Heart left ventricle (tissue), 16 donors: ENCODE measurements at places on chromosomes 4 and X. TPM values are rescaled to one million over a fixed set of nuclear protein-coding genes. Genes with fewer than 3 reads are reported as not detected.

GRCh38 chr4:80448056-80448455 is 112.5 kb downstream of the CFAP299 start:
- H3K27ac ChIP-seq = no peak overlapping the region
- H3K36me3 ChIP-seq = no peaks in the 10 kb centered on the region
- H3K4me1 ChIP-seq = no peaks in the 10 kb centered on the region
- no peak for DNase-seq
- no peak overlapping the region for H3K4me3 ChIP-seq
- H3K27me3 ChIP-seq = no peaks in the 10 kb centered on the region

DNA sequence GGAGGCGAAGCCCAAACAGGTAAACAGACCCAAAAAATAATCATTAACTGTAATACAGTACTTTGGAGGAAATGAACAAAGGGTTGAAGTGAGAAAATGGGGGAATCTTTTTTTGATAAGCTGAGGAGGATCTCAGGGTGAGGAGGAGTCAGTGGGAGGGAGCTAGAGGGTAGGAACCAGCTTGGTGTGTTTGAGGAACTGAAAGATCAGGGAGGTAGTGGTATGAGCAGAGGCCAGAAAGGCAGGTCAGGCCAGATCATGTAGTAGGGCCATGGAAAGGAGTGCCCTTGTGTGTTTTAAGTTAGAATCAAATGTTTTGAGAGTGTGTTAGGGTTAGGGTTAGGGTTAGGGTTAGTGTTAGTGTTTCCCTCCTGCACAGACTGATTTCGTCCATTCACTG is 48.8 kb downstream of the PPP2R2C start:
- no peaks in the 10 kb centered on the region for H3K27me3 ChIP-seq
- H3K27ac ChIP-seq = no peak overlapping the region
- H3K4me1 ChIP-seq = no peaks in the 10 kb centered on the region
- DNase-seq = no peak
- no peaks in the 10 kb centered on the region for H3K36me3 ChIP-seq

- DNase-seq = no peak
- no peak overlapping the region for H3K27ac ChIP-seq
- no peaks in the 10 kb centered on the region for H3K36me3 ChIP-seq
- H3K27me3 ChIP-seq = no peaks in the 10 kb centered on the region
Measured at GRCh38 chr4:19675172-19675811, 576.4 kb upstream of the SLIT2 start.

SNCA gene
- polyA plus RNA-seq = 3.4 TPM

- no peak for DNase-seq
- H3K27me3 ChIP-seq = no peaks in the 10 kb centered on the region
- no peaks in the 10 kb centered on the region for H3K4me1 ChIP-seq
Measured at GRCh38 chr4:2292646-2293108, 30.8 kb upstream of the MXD4 start.

CCKAR gene
- polyA plus RNA-seq = not detected

DNA sequence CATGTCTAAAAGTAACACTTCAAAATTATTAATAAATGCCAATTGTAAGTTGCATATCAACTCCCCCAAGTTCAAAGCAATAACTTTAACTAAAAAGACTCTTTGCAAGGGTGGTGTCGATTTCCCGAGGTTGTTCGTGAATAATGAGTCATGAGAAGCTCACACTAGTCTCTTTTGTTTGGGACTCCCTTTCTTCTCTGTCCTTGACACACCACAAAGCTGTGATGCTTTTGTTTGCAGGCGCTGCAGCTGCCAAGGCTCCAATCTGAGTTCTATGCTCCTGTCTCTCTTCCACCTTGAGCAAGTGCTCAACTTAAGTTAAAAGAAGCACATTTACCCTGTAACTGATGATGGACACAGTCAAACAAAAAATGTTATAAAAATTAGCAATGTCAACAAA is 65.9 kb downstream of the FAT1 start:
- H3K27ac ChIP-seq = no peak overlapping the region
- H3K4me1 ChIP-seq = no peaks in the 10 kb centered on the region
- no peak overlapping the region for H3K4me3 ChIP-seq
- no peaks in the 10 kb centered on the region for H3K27me3 ChIP-seq
- no peak for DNase-seq

- H3K4me1 ChIP-seq = no peaks in the 10 kb centered on the region
- no peaks in the 10 kb centered on the region for H3K27me3 ChIP-seq
- no peaks in the 10 kb centered on the region for H3K36me3 ChIP-seq
- H3K27ac ChIP-seq = no peak overlapping the region
- H3K4me3 ChIP-seq = no peak overlapping the region
Measured at GRCh38 chr4:7423801-7424552, 10.8 kb downstream of the PSAPL1 start.

GRCh38 chr4:155539746-155540145 is 126.9 kb upstream of the GUCY1A1 start:
- DNase-seq = no peak
- no peaks in the 10 kb centered on the region for H3K4me1 ChIP-seq
- H3K4me3 ChIP-seq = no peak overlapping the region
- H3K27ac ChIP-seq = no peak overlapping the region

DNA sequence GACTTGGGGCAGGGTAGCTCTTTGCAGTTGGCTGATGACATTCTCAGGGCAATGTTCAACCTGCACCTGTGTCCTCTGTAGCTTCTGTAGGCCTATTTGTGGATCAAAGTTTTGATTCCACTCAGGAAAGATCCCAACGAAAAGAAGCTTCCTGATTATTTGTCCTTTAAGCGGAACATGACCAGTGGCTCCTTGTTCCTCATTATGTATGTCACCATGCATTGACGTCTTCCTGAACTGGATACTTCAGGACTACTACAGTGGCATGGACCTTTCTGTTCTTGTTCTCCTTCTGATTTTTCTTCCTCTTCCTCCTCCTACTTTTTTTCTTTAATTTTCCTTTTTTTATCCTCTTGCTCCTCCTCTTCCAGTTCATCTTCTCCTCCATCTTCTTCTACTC is 62.4 kb downstream of the NBDY start:
- no peak overlapping the region for H3K27ac ChIP-seq
- H3K36me3 ChIP-seq = no peaks in the 10 kb centered on the region
- no peaks in the 10 kb centered on the region for H3K4me1 ChIP-seq
- DNase-seq = no peak

DNA sequence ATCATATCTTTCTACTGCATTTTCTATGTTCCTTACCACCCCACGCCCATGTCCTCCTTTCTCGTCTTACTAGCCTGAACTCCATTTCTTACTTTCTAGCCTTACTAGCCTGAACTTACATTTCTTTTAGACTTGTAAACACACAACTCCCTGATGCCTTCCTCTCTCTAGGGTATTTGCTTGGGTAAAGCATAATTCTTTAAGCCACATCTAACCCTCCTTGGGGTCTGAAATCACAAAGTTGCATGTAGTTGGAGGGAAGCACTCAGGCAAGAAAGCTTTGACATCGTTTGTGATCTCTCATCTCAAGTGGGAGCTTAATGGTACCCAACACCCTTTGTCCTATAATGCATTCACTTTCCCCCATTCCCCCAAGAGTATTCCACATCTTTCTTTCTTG is 124.4 kb downstream of the SPOCK3 start:
- no peaks in the 10 kb centered on the region for H3K4me1 ChIP-seq
- no peak for DNase-seq
- no peak overlapping the region for H3K4me3 ChIP-seq
- H3K27ac ChIP-seq = no peak overlapping the region
- H3K36me3 ChIP-seq = no peaks in the 10 kb centered on the region
- no peaks in the 10 kb centered on the region for H3K27me3 ChIP-seq

LINC00632 gene
- 4.7 TPM for polyA plus RNA-seq

GRCh38 chr4:8345946-8346814 is 76.6 kb downstream of the HTRA3 start:
- no peaks in the 10 kb centered on the region for H3K27me3 ChIP-seq
- H3K27ac ChIP-seq = no peak overlapping the region
- no peak overlapping the region for H3K4me3 ChIP-seq
- no peak for DNase-seq

- DNase-seq = no peak
- H3K4me1 ChIP-seq = no peaks in the 10 kb centered on the region
- no peaks in the 10 kb centered on the region for H3K27me3 ChIP-seq
- no peak within 1 kb of the TSS for H3K27ac ChIP-seq
Measured at GRCh38 chr4:10684631-10685030, at the start of gene CLNK. CLNK (minus strand) TSS chr4:10684768; CDS start chr4:10667869, 16,899 bp downstream.

GRCh38 chr4:118968005-118968404 is 79.4 kb downstream of the SYNPO2 start:
- no peaks in the 10 kb centered on the region for H3K36me3 ChIP-seq
- DNase-seq = no peak
- no peaks in the 10 kb centered on the region for H3K27me3 ChIP-seq
- peaks cover 31% of the 10 kb centered on the region for H3K4me1 ChIP-seq
- H3K27ac ChIP-seq = peak overlapping the region; percentile 74

ATOH1 gene
- not detected for polyA plus RNA-seq

- H3K27me3 ChIP-seq = no peaks in the 10 kb centered on the region
- H3K36me3 ChIP-seq = no peaks in the 10 kb centered on the region
- H3K4me3 ChIP-seq = no peak overlapping the region
- no peak overlapping the region for H3K27ac ChIP-seq
- no peak for DNase-seq
- H3K4me1 ChIP-seq = peaks cover 4% of the 10 kb centered on the region
Measured at GRCh38 chr4:151952137-151952536, 191.3 kb upstream of the GATB start.

GRCh38 chrX:84715315-84715714 is 213.1 kb upstream of the HDX start:
- H3K27me3 ChIP-seq = no peaks in the 10 kb centered on the region
- H3K4me1 ChIP-seq = no peaks in the 10 kb centered on the region
- H3K27ac ChIP-seq = no peak overlapping the region
- no peaks in the 10 kb centered on the region for H3K36me3 ChIP-seq
- no peak for DNase-seq

LEF1 gene
- 0.08 TPM for polyA plus RNA-seq

GRCh38 chr4:66279084-66279483 is 608.8 kb upstream of the EPHA5 start:
- no peak overlapping the region for H3K27ac ChIP-seq
- no peaks in the 10 kb centered on the region for H3K36me3 ChIP-seq
- H3K4me3 ChIP-seq = no peak overlapping the region
- no peaks in the 10 kb centered on the region for H3K4me1 ChIP-seq
- DNase-seq = no peak

- no peak for DNase-seq
- H3K27ac ChIP-seq = no peak overlapping the region
- no peaks in the 10 kb centered on the region for H3K27me3 ChIP-seq
Measured at GRCh38 chrX:121146059-121146628, 98.7 kb downstream of the GLUD2 start.

DNA sequence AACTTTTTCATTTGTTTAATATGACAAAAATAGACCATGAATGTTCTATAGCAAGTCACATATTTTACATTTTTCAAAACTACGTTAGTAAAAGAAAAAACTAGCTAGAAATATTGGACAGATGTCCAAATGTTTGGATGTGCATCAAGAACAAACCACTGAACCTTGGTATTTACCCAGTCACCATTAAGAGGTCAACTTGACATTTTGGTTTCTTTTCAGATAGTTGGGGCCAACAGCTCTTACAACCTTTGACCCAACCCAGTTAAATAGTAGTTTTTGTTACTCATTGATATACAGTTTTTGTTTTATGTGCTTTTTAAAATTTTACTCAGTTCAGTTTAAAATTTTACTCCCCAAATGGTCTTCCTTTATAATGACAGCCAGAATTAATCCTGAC is 238.7 kb upstream of the TET2 start:
- H3K4me1 ChIP-seq = no peaks in the 10 kb centered on the region
- H3K27ac ChIP-seq = no peak overlapping the region
- DNase-seq = no peak
- H3K27me3 ChIP-seq = no peaks in the 10 kb centered on the region
- H3K4me3 ChIP-seq = no peak overlapping the region

DNA sequence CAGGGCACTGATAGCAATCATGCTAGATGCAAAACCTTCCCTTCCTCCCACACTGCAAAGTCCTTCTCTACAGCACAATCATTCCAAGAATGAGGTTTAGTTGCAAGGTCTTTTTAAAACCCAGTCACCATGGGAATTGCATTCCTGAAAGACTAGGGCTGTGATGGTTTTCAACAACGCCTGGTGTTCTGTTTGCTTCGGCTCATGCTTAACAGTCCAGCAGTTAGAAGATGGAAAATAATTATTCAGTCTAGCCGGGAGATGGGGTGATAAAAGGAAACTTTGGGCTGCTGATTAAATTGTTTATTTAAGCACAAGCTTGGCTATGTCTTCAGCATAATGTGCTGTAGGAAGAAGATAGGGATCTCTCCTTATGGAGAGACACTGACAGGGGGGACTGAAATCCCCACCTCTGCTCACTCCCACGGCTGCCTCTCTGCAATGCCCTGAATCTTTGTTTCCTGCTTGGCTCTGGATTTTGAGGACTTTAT is 211.4 kb downstream of the MID1IP1 start:
- no peak overlapping the region for H3K27ac ChIP-seq
- peaks cover 18% of the 10 kb centered on the region for H3K4me1 ChIP-seq
- no peaks in the 10 kb centered on the region for H3K36me3 ChIP-seq
- H3K4me3 ChIP-seq = no peak overlapping the region
- H3K27me3 ChIP-seq = no peaks in the 10 kb centered on the region
- DNase-seq = no peak

DNA sequence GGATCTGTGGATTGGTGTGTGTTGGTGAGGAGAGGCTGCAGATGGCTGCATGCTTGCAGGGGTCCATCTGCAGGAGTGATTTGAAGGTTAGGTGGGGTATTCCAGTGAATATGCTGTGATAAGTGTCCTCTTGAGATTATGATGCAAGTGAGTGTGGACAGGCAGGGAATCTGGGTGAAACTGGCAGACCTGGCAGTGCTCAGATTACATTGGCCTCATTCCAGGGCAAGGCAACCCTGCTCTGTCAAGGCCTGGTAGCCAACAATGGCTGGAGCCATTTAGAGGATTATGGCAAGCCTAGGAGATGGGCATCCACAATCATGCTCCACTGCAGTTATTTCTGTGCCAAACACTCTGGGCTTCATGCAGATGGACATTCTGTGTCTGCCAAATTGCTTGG is 113.9 kb downstream of the RTL3 start:
- no peaks in the 10 kb centered on the region for H3K36me3 ChIP-seq
- H3K4me3 ChIP-seq = no peak overlapping the region
- H3K27ac ChIP-seq = no peak overlapping the region
- no peaks in the 10 kb centered on the region for H3K27me3 ChIP-seq
- H3K4me1 ChIP-seq = no peaks in the 10 kb centered on the region
- no peak for DNase-seq

GRCh38 chrX:54979432-54979831 is 14.6 kb downstream of the PFKFB1 start:
- no peak overlapping the region for H3K27ac ChIP-seq
- no peaks in the 10 kb centered on the region for H3K36me3 ChIP-seq
- no peaks in the 10 kb centered on the region for H3K27me3 ChIP-seq
- H3K4me3 ChIP-seq = no peak overlapping the region
- H3K4me1 ChIP-seq = no peaks in the 10 kb centered on the region

TEX13D gene
- polyA plus RNA-seq = not detected

OPHN1 gene
- polyA plus RNA-seq = 9.6 TPM

DNA sequence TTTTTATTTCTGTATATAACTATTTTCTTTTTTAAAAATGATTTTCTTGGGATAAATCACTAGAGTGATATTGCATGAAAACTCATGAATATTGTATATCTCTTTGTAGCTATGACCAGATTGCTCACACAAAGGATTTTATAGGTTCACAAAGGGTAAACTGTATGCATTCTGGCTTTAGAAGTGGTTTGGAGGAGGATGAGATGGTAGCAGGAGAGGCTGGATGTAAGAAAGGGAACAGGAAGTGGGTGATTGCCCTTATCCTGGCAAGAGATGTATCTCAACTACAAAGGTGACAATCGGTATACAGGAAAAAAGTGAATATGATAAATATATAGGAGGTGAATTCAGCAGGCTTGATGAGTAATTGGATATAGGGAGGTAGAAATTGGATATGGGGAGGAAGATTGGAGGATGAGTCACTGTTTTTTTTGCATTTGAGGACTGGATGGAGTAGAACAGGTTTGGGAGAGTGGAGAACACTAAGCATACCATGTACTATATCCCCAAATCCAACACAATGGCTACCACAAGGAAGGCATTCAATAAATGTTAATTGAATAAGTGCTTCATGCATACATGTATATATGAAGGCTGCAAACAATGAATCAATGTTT is 9.9 kb downstream of the FGG start:
- no peaks in the 10 kb centered on the region for H3K4me1 ChIP-seq
- H3K4me3 ChIP-seq = no peak overlapping the region
- DNase-seq = no peak
